ENCODE measurements at places on chromosomes 1 and 21.

GRCh38 chr1:201888282-201889089 is at the start of gene SHISA4:
Gene SHISA4, plus strand, starts transcription at chr1:201888898. Its CDS starts 97 bp downstream, at chr1:201888995.
- no peak for DNase-seq

GRCh38 chr1:89527750-89528381 is 3.2 kb downstream of the LRRC8B start:
- no peak for DNase-seq

- no peak for DNase-seq
Measured at GRCh38 chr1:183580281-183580682, 10.0 kb downstream of the NCF2 start.

DNA sequence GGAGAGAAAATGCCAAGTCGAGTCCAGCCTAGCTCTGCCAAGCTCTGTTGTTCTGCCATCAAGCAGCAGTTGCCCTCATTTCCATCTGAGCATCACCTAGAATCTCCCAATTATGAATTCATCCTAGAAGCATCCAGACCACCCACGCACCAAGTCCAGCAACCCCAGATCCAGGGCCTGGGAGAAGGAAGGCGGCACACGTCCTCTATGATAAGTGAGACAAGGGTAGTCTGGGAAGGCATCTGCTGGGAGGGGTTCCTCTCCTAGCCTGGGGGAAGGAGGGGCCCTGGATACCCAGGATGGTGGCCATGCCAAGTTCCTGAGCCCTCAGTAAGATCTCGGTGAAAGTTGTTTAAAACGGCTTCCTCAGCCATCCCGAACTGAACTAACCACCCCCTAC is 70.7 kb downstream of the VWA5B1 start:
- DNase-seq = no peak

DNA sequence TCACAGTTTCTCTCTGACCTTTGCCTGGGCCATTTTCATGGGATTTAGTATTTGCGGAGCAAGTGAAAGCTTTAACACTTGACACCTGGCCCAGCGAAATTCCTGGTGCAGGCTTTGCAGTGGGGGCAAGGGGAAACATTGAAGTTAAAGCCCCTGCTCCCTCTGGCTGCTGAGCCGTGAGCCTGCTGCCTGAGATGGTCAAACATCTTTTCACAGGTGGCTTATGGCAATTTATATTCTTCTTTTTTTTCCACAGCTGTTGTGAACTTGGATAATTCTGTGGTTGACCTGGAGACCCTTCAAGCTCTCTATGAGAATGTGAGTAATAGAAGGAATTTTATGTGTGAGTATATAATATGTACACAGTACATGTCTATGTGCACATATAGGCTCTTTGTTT is 202.9 kb downstream of the FMN2 start:
- DNase-seq = no peak

GRCh38 chr1:174982971-174983689 is 16.6 kb upstream of the CACYBP start:
- no peak for DNase-seq

DNA sequence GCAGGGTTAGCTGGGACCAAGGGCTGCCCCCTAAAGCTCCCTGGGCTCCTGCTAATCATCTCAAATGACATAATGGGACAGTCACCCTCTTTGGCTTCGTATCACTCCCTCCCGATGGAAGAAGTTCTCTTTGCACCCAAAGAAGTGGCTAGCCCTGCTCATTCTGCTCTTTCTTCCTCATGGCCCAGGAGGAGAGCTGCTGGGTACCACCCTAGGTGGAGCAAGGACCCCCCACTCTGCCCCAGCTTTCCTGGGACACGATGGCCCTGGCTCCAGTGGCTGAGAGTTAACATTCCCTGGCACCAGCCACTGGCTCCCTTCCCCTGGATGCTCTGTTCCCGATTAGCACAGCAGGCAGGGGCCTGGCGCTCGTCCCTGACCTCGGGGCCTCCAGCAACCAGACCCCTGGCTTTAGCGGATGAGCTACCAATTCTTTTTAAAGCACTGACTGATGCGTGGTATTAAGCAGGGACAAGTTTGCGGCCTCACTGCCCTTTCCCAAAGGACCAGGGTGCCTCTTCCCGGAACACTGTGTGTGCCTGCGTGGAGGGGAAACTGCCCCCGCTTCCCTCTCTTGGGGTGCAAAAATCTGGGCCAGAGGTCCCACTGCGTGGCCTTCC is 1.2 kb downstream of the MYOM3 start:
- DNase-seq = no peak

- no peak for DNase-seq
Measured at GRCh38 chr21:36999131-36999898, 7.2 kb upstream of the RIPPLY3 start.

DNA sequence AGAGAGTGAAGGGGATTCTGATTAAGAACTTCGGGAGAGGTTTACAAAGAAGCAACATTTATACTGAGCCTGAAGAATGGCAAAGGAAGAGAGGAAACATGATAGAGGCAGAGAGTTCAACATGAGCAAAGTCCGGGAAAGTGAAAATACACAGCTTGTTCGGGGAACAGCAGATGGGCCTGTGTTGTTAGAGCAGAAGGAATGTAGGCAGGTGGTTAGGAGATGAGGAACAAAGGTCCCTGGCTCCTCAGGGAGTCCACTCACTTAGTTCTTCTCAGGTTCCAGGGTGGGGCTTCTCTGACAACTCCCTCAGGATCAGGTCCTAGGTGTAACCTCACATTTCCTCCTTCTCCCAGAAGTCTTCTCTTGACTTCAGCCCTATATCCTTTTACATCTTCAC is 5.1 kb upstream of the ZNF326 start:
- DNase-seq = no peak

GRCh38 chr1:4005431-4005830 is 105.4 kb upstream of the C1orf174 start:
- DNase-seq = no peak

GRCh38 chr1:208272311-208272710 is 28.1 kb upstream of the PLXNA2 start:
- DNase-seq = no peak

- DNase-seq = no peak
Measured at GRCh38 chr1:17140279-17140678, 21.0 kb upstream of the PADI2 start.

DNA sequence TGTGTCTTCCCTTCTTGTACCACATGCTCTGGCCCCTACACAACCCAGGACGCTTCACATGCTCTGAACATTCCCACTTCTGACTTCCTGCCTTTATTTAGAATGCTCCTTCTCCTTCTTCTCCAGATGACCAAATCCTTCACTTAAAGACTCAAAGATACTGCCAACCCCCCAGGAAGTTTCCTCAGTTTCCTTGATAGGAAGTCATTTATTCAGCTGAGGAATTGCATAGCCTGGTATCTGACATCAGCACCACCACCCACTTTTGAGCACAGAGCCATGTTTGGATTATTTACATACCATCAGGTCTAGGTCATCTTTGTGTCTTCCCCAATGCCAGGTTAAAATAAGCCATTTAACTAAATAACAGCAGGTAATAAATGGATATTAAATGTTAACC is 42.4 kb downstream of the GFI1 start:
- DNase-seq = no peak

DNA sequence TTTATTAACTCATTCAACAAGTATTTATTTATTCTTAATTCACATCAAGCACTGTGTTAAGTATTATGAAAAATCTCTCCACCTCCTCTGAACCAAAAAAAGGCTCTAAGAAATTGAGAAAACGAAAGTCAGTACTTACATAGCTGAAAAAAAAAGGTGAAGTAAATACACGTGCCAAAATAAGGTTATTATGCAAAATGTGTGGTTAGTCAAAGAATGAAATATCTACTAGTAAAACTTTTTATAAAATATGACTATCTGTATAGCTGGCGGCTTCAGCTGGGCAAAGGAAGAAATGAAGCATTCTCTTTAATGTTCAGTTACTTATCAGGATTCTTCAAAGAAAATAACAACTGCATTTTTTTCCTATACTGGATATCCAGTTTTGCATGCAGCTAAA is 35.5 kb upstream of the ASPM start:
- no peak for DNase-seq

- no peak for DNase-seq
Measured at GRCh38 chr1:147124266-147124665, 48.0 kb downstream of the PRKAB2 start.

GRCh38 chr21:18369115-18369514 is 34.5 kb downstream of the TMPRSS15 start:
- no peak for DNase-seq
